Activated naive CD4-positive, alpha-beta T cell treated with anti-CD3 and anti-CD28 coated beads for 36 hours (primary cell): ENCODE measurements at places on chromosomes 7 and 10. TPM values are rescaled to one million over a fixed set of nuclear protein-coding genes. Genes with fewer than 3 reads are reported as not detected.

Gene CAV2
- total RNA-seq: not detected

Gene TCERG1L
- total RNA-seq: 0.10 TPM

- H3K4me3 ChIP-seq: peak overlapping the region; percentile 95
- H3K27ac ChIP-seq: peak overlapping the region; percentile 99
- H3K36me3 ChIP-seq: peaks cover 49% of the 10 kb centered on the region
- peak; percentile 63 for DNase-seq
- H3K27me3 ChIP-seq: no peaks in the 10 kb centered on the region
These were observed 531 bp downstream of the IKZF1 start for GRCh38 chr7:50304911-50305582.

Gene ACTL6B
- total RNA-seq: not detected

GRCh38 chr7:81330108-81330507 is 411.3 kb upstream of the SEMA3C start:
- H3K36me3 ChIP-seq: no peaks in the 10 kb centered on the region
- H3K4me3 ChIP-seq: no peak overlapping the region
- no peaks in the 10 kb centered on the region for H3K4me1 ChIP-seq
- DNase-seq: no peak
- H3K27ac ChIP-seq: no peak overlapping the region

Gene OR2A12
- total RNA-seq: not detected

- no peak for DNase-seq
- no peak overlapping the region for H3K27ac ChIP-seq
- H3K4me1 ChIP-seq: no peaks in the 10 kb centered on the region
- H3K36me3 ChIP-seq: no peaks in the 10 kb centered on the region
These were observed 94.0 kb upstream of the PPP2R2D start for GRCh38 chr10:131806646-131807317.

DNA sequence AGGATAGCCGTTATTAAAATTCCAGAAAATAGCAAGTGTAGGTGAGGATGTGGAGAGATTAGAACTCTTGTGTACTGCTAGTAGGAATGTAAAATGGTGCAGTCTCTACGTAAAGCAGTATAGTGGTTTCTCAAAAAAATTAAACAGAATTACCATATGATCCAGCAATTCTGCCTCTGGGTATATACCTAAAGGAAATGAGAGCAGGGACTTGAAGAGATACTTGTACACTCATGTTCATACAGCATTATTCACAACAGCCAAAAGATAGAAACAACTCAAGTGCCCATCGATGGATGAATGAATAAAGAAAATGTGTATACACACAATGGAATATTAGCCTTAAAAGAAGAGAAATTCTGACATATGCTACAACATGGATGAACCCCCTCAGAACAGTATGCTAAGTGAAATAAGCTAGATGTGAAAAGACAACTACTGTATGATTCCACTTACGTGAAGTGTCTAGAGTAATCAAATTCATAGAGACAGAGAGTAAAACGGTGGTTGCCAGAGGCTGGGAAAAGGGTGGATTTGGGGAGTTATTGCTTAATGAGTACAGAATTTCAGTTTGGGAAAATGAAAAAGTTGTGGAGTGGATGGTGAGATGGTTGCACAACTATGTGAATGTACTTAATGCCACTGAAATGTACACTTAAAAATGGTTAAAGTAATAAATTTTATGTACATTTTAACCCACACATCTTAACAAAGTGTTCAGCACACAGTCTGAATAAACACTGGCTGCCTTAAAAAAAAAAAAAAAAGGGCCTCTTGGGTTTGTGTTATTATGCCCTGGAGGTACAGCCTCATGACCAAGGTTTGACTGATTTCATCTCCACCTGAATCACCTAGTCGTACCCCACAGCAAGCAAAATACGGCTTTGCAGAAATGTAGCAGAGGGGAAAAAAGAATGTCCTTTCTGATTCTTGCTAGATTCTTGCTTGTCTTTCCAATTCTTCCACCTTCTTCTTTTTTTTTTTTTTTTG is 26.2 kb downstream of the BUB3 start:
- H3K4me1 ChIP-seq: no peaks in the 10 kb centered on the region
- no peak overlapping the region for H3K4me3 ChIP-seq
- no peaks in the 10 kb centered on the region for H3K27me3 ChIP-seq
- H3K27ac ChIP-seq: no peak overlapping the region
- no peak for DNase-seq
- peaks cover 56% of the 10 kb centered on the region for H3K36me3 ChIP-seq

GRCh38 chr10:35223016-35223415 is 96.4 kb downstream of the CREM start:
- no peak for DNase-seq
- no peaks in the 10 kb centered on the region for H3K27me3 ChIP-seq
- no peak overlapping the region for H3K27ac ChIP-seq
- no peak overlapping the region for H3K4me3 ChIP-seq
- H3K36me3 ChIP-seq: no peaks in the 10 kb centered on the region

- no peaks in the 10 kb centered on the region for H3K36me3 ChIP-seq
- DNase-seq: no peak
- no peak overlapping the region for H3K4me3 ChIP-seq
- H3K4me1 ChIP-seq: no peaks in the 10 kb centered on the region
These were observed 58.1 kb downstream of the HDAC9 start for GRCh38 chr7:18553605-18554003.

DNA sequence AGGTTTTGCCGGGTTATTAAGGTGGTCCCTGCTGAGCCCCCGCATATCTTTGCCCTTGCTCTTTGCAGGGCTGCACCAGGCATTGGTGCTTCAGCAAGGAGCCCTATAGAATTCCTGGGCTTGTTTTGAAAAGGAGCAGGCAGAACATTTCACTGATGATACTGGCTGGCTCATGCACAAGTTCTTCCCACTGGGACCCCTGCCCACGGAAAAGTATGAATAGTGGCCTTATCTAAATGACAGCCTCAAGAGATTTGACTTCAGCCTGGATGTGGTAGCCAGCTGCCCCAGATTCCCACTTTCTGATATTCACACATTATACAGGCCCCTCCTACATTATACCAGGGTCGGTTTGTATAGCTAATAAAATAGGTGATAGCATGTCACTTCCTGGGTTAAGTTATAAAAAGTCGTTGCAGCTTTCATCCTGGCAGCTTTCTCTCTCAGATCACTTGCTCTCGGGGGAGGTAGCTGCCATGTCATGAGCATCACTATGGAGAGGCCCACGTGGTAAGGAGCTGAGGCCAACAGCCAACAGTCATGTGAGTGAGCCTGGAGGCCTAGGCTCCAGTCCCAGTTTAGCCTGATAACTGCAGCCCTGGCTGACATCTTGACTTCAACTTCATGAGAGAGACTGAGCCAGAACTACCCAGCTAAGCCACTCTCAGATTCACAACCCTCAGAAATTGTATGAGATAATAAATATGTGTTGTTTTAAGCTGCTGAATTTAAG is 16.8 kb upstream of the CRTAC1 start:
- H3K36me3 ChIP-seq: no peaks in the 10 kb centered on the region
- H3K27ac ChIP-seq: no peak overlapping the region
- H3K4me3 ChIP-seq: no peak overlapping the region
- DNase-seq: no peak
- peaks cover 2% of the 10 kb centered on the region for H3K4me1 ChIP-seq
- H3K27me3 ChIP-seq: peaks cover 27% of the 10 kb centered on the region

Gene LAMB1
- 0.14 TPM for total RNA-seq

Gene PROSER2
- total RNA-seq: 0.83 TPM

Gene ASIC3
- total RNA-seq: 6.8 TPM

Gene KNDC1
- not detected for total RNA-seq

Gene PRKAR1B
- 15.5 TPM for total RNA-seq

DNA sequence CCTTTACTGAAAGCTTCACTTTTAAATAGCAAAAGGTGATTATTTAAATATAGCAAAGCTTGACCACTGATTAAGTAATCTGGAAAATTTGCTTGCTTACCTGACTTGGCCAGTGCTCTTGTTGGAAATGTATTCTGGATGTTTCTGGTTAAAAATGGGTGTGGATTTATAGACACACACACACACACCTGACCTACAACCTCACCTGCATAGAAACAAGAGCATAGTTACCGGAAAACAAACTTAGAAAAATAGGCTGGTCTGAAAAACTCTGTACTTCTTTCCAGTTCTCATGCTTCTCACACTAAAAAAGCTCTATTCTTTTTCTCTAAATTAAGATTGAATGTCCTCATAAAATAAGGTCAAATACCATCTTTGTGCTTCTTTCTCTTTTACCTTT is at the start of gene AGR3:
TSS of gene AGR3 (minus strand) at position 140 of the 400 bp plus-strand sequence. CDS start 3,365 bp downstream, outside the sequence.
- H3K36me3 ChIP-seq: no peaks in the 10 kb centered on the region
- no peak within 1 kb of the TSS for H3K27ac ChIP-seq
- no peak within 1 kb of the TSS for H3K4me3 ChIP-seq
- no peak for DNase-seq
- no peaks in the 10 kb centered on the region for H3K4me1 ChIP-seq

DNA sequence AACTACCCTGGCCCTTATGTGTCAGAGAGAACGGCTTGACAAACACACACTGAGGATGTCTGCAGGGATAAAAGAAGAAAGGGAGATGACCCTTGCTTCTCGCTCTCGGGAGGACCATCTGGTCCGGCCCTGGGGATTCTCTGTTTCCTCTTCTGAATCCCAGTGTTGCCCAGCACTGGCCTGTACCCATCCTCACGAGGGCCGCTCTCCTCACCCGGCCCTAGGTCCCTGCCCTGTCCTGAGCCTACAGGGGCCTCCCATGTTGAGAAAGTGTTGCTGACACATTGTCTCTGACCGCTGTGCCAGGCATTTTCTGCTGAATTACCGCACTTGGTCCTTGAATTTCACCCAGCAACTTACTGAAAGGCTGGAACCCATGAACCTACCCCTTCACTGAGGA is 171.9 kb upstream of the LANCL2 start:
- no peaks in the 10 kb centered on the region for H3K4me1 ChIP-seq
- H3K27me3 ChIP-seq: peaks cover 5% of the 10 kb centered on the region
- no peak overlapping the region for H3K27ac ChIP-seq
- no peak overlapping the region for H3K4me3 ChIP-seq
- DNase-seq: no peak
- no peaks in the 10 kb centered on the region for H3K36me3 ChIP-seq

GRCh38 chr7:44278451-44279161 is 46.8 kb downstream of the CAMK2B start:
- H3K27me3 ChIP-seq: no peaks in the 10 kb centered on the region
- no peaks in the 10 kb centered on the region for H3K4me1 ChIP-seq
- no peak for DNase-seq
- H3K27ac ChIP-seq: no peak overlapping the region
- H3K36me3 ChIP-seq: no peaks in the 10 kb centered on the region

GRCh38 chr10:35007858-35008301 is 82.3 kb downstream of the CUL2 start:
- H3K4me3 ChIP-seq: no peak overlapping the region
- no peak for DNase-seq
- H3K36me3 ChIP-seq: peaks cover 21% of the 10 kb centered on the region
- H3K27me3 ChIP-seq: no peaks in the 10 kb centered on the region
- H3K27ac ChIP-seq: no peak overlapping the region
